ENCODE measurements at places on chromosomes 12 and 14.

GRCh38 chr12:48857278-48857994 lies 5.5 kb upstream of the DDX23 start:
- no peak for DNase-seq

DNA sequence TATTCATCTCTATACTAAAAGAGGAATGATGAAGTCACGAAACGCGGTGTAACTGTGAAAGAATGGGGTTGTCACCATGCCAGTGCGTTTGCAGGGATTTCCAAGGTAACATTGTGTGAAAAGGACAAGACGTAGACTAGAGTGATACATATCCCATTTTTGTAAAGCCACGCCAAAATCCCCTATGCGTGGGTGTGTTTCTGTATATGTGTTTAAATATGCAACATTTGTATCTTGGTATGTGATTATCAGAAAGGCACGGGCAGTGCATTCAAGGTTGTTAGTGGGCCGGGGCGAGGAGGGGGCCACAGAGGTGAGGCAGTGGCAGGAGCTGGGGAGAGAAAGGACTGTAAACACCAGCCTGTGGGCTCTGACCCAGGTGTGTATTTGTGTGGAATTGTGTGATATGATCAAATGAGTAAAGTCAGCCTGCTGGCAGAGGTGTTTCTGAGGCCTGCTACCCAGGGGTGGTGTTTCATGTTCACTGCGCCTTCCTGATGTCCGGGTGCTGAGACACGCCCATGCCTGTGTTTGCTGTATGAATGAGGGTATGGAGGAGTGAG lies 137.8 kb downstream of the ADGRD1 start:
- DNase-seq, result no peak

- DNase-seq, result no peak
Measured at GRCh38 chr12:131574395-131574771, 136.5 kb upstream of the SFSWAP start.

DNA sequence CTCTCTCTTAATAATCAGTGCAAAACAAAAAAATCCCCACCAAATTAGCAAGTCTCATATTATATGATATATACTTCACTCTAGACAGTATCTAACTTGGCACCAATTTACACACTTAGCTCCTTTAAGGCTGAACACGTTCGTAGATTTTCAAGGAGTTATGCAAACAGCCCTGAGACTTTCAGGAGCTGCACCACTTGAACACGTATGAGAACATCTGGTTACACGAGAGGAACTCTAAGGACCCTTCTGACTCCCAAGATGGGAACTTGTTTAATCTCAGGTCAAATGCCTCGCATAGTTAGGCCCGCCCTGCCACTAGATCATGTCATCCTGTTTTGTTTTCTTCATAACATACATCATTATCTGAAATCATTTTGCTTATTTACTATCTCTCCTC lies 10.0 kb downstream of the SPRING1 start:
- no peak for DNase-seq

DNA sequence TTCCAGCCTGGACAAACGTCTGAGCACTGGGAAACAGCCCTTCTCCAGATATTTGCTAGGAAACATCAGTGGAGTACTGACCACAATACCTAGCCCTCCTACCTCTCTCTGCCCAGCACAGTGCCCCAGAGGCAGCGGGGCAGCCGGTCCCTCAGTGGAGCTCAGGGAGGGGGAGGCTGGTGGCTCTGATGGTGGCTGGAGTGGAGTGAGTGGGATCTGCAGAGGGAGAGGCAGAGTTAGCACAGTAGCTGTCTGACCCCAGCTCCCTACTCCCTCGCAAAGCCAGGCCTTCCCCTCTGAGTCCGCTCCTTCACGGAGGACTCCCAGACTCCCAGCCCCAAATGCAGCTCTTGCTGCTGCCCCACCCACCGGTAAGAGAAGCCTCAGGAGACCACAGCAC lies 30.0 kb downstream of the NCKAP5L start:
- DNase-seq, result no peak

- no peak for DNase-seq
Measured at GRCh38 chr12:99282086-99282485, 365.5 kb upstream of the GARIN6 start.

DNA sequence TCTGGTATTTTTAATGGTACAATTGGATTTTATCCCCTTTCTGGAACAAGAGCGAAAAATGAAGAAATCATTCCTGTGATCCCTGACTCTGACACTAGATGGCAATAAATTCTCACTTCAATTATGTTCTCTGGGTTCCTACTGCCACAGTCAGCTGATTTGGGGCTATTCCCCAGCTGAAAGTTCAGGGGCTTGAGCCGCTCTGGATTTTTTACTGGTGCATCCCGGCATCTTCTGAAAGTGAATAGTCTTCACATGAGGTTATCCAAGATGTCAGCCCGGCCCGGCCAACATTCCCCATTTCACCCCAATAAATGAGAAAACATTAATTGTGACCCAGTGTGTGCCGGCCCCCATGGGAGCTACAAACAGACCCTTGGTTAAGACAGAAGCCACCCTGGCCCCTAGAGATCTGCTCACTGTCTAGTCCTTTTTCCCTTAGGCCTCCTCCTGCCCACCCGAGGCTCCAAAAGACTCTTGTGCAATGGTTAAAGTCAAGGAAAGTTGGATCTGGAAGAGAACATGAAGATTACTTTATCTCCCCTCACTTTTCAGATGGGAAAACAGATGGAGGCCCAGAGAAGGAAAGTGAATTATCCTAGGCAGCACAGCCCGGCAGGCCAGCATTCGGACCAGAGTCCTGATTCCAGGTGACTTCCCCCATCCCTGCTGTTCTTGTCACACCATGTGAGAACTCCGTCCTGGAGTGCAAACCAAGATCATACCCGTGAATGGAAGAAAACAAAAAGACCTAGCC lies 20.8 kb downstream of the CKAP4 start:
- peak; percentile 34 for DNase-seq

- peak; percentile 64 for DNase-seq
Measured at GRCh38 chr14:22570132-22570949, 18.7 kb downstream of the DAD1 start.

DNA sequence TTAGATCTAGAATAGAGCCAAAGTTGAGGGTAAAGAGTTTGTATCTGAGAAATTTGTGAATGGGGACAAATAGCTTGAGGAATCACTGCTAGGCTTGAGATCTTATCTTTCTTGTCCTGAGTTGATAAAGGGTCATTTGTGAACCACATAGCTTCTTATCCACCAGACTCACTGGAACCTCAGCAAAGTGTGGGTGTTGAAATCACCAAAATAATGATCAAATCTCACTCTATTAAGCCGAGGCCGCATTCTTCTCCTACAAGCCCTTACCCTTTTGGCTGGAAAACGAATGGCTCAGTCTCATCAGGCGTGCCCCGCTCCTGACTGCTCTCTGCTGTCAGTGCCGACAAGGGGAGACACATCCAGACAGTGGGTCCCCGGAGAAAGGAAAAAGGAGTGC lies 240.6 kb downstream of the EGLN3 start:
- DNase-seq, result no peak

GRCh38 chr12:7083125-7083524 lies 9.1 kb downstream of the C1R start:
- DNase-seq, result no peak

DNA sequence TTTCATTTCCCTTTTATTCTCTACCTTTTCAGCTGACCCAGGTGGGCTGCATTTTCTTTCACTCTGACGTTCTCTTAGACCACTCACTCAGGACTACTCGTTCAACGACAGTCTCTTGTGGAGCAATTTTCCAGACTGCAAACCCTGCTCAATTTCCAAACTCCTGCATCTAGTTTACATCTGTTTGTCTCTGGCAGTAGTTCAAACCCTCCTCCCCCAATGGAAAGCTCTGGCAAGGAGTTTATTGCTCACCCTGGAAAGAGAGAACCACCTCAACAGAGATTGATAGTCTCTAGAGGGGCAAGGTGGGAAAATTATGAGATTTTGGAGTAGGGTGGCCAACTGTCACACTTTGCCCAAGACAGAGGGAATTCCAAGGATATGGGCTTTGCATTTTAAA lies 130.2 kb downstream of the TSHR start:
- DNase-seq, result no peak

DNA sequence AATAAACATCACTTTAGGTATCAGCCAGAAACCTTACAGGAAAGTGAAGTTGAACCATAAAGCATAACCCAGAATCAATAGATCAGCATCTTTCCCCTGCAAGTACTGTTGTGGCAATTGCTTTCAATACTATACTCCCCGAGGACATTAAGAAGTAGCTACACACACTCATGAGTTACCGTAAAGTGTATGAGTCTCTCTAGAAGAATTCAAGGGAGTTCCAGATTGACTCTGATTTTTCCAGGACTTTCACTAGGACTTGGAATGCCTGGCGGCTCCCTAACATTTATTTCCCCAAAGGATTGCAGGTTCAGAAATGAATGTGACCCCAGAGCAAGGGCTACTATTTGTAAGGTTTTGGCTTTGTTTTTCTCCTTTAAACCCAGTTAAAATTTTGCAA lies 465.4 kb upstream of the MDGA2 start:
- no peak for DNase-seq

GRCh38 chr12:101857043-101857558 lies 20.3 kb upstream of the DRAM1 start:
- no peak for DNase-seq

- peak; percentile 14 for DNase-seq
Measured at GRCh38 chr12:115752913-115753726, 524.4 kb downstream of the MED13L start.

- DNase-seq, result no peak
Measured at GRCh38 chr12:6936636-6937480, 6.8 kb upstream of the RNU7-1 start.

- peak; percentile 71 for DNase-seq
Measured at GRCh38 chr14:104341532-104342434, 203.4 kb downstream of the KIF26A start.

GRCh38 chr12:91769736-91770135 lies 375.9 kb downstream of the BTG1 start:
- no peak for DNase-seq

DNA sequence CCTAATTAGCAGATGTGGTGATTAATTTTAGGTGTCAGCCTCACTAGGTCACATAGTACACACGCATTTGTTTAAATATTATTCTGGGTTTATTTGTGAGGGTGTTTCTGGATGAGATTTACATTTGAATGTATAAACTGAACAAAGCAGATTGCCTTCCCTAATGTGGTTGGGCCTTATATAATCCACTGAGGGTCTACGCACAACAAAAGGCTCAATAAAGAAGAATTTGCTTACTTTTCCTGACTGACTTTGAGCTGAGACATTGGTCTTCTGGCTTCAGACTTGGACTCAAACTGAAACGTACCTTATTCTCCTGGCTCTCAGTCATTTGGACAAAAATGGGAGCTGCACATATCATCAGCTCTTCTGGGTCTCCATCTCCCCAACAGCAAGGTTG lies 1132.3 kb upstream of the FLRT2 start:
- DNase-seq, result no peak

DNA sequence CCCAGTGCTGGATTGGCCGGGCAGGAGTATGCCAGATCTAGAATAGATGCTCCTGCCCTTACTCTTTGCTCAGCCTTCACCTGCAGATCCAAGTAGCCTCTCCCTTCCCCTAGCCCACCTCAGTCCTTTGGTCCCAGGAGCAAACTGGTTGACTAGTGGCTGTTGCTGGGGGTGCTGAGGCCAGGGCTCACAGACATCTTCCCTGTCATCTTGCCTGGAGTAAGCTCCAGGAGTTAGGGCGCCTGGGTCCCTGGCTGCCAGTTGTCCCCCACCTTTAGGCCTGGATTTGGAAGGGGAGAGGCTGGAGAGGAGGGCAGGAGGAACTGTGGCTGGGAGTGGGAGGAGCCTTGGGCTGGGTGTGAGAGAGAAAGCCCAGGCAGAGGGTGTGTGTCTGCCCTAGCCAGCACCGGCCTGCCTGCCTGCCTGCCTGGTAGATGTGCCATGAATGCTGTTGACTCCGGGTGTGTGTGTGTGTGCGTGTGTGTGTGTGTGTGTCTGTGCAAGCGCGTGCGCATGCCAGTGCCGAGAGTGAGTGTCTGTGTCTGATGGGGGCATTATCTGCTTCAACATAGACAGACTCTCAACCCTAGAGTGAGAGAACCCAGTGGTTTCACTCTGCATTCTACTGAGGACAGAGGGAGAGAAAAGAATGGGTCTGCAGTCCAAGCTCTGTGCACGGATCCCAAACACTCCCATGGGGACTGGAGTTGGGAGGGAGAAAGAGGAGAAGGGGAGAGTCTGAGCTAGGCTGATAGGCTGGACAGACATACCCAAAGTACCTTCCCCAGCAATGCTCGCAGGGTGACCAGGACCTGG lies 845 bp upstream of the RARG start:
- DNase-seq, result no peak

DNA sequence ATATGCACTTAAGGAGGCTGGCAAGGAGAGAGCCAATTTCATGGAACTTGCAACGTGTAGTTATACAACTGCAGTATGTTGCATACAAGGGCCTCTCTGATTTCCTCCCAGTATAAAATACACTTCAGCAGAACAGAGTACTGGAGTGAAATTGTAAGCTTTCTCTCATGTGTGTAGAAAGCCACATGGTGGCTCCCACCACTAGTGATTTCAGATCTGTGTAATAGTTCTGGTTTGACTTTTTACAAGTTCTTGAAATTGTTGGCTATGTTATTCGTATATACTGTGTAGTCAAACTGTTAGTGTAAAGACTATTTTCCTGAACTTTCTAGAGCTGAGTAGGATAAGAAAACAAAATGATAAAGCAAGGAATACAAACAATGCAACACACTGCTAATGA lies 16.4 kb upstream of the LMO3 start:
- DNase-seq, result no peak

DNA sequence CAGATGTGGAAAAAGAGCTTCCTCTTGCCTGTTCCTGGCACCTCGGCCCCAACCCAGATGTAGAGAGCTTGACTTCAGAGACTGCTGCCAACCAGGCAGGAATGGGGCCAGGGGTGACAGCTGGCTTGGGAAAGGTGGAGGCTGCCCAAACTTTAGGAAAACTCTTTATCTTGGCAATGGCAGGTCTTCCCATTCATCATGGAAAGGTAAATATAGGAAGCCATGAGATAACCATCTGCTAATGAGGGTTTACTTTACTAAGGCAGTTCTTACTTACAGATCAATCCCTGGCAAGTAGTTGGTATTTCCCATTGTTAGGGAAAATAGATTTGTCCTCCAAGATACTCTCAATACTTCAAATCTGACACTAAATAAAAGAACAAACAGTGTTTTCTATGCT lies 143.1 kb upstream of the NUDT4 start:
- no peak for DNase-seq

- DNase-seq, result no peak
Measured at GRCh38 chr14:51692646-51693045, 40.9 kb downstream of the FRMD6 start.

- DNase-seq, result no peak
Measured at GRCh38 chr12:91604897-91605296, 422.3 kb upstream of the DCN start.

GRCh38 chr14:60495946-60496345 lies 10.1 kb upstream of the C14orf39 start:
- no peak for DNase-seq

Measured in neural crest cell (in vitro differentiated cells).